EH (cell line): ENCODE measurements at places on chromosomes 1 and 21.

GRCh38 chr1:31900790-31901189 lies 37.4 kb downstream of the PTP4A2 start:
- no peak for DNase-seq

DNA sequence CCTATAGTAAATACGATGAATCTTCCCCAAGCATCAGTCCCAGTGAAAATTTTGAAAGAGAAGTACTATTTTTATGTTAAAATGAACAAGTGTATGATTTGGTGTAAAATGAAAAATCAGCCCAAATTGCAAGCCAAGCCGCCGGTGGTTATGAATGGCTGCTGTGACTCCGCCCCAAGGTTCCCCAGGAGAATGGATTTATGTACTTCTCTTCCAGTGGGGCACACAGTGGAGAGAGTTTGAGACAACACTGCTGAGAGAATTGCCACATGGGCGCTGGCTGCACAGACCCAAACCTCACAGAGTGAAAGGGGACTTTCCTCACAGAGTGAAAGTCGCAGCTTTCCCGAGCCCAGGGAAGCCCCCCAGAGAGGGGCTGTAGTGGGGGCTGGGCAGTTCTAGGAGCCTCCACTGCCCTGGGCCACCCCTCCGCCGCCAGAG lies 24.0 kb downstream of the CDK18 start:
- no peak for DNase-seq

GRCh38 chr1:168136709-168137514 lies at the start of gene GPR161:
Gene GPR161 (minus strand): TSS chr1:168136930. CDS start chr1:168104850, 32,080 bp downstream.
- peak; percentile 69 for DNase-seq

GRCh38 chr1:85360730-85361493 lies 84.5 kb upstream of the BCL10 start:
- DNase-seq = peak; percentile 87

GRCh38 chr1:207958376-207959139 lies 47.6 kb upstream of the CD34 start:
- DNase-seq = no peak

DNA sequence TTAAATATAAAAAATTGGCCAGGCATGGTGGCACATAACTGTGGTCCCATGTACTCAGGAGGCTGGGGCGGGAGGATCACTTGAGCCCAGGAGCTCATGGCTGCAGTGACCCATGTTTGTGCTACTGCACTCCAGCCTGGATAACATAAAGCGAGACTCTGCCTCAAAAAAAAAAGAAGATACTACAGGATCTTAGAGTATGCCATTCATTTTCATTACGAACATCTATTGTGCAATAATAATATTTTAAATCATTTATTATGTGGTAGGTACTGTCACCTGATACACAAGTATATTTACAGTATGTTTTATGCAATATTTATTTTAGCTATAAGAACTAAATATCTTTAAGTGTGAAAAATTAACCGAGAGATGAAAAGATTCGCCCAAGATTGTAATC lies 9.3 kb upstream of the GIPC2 start:
- no peak for DNase-seq
